ENCODE measurements at places on chromosomes 1 and 21.
A peak's percentile ranks its signal among the peaks of the same experiment; 100 is the strongest.

DNA sequence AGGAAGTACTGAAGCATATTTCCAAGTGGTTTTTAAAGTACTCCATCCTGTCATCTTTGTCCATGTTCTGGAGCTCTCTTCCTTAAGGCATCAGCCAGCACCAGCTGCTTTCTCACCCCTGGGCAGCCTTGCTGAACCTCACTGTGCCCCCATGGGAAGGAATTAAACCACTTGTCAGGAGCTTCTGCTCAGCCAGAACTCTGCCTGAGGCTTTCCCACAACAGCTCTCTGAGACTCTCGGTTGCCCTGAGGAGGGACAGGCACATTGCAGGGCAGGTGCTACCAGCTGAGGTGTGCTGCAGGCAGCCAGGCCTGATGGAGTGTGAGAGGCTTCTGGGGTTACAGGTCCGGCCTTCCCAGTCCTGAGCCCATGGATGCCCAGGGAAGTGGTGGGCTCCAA lies 30.9 kb downstream of the FAM163A start:
- DNase-seq = no peak

DNA sequence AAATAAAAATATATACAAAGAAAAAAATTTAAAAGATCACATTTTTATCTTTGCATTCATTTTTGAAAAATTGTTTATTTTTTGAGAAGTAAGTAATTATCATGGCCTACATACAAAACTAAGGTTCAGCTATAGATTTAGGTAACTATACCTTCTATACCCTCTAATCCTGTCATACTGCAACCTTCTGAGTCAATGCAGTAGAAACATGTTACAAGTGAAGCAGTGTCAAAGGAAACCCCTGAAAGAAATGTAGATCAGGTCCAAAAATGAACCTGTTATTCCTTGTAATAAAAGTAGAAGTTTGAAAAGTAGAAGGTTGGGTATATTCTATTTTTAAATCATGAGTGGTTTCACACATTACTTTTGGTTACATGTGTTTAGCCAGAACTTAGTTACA lies 51.3 kb downstream of the PTGS2 start:
- DNase-seq = no peak

DNA sequence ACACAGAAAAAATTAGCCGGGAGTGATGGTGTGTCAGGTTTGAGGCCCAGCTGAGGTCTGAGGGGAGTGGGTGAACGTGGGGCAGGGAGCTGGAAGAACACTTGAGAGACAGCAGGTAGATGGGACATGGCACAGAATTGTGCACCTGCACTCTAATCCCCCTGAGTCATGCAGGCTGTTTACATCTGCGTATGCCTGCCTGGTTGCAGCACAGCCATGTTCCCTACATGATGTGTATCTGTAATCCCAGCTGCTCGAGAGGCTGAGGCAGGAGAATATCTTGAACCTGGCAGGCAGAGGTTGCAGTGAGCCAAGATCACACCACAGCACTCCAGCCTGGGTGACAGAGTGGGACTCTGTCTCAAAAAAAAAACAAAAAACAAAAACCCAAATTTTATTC lies 44.8 kb downstream of the ATP5PO start:
- no peak for DNase-seq

- no peak for DNase-seq
Measured at GRCh38 chr1:41610361-41610760, 125.9 kb upstream of the EDN2 start.

- DNase-seq = no peak
Measured at GRCh38 chr1:64654519-64655341, 90.1 kb upstream of the RAVER2 start.

DNA sequence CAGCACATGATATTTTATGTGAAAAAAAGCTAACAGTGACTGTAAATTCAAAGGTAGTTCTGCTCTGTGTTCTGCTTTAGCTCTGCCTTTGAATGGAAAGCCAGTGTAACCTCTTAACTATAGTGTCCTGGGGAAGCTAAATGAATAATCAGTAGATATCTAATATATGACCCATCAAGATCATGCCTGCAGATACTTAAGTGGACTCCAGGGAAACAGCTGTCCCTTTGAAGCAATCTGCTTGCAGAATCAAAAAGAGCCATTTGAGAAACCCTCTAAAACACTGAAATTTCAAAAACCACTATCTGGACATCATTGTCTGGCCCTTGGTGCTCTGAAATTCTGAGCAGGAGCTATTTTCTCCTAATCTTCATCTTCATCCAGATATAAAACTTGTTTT lies 104.2 kb upstream of the ADGRL4 start:
- DNase-seq = no peak

DNA sequence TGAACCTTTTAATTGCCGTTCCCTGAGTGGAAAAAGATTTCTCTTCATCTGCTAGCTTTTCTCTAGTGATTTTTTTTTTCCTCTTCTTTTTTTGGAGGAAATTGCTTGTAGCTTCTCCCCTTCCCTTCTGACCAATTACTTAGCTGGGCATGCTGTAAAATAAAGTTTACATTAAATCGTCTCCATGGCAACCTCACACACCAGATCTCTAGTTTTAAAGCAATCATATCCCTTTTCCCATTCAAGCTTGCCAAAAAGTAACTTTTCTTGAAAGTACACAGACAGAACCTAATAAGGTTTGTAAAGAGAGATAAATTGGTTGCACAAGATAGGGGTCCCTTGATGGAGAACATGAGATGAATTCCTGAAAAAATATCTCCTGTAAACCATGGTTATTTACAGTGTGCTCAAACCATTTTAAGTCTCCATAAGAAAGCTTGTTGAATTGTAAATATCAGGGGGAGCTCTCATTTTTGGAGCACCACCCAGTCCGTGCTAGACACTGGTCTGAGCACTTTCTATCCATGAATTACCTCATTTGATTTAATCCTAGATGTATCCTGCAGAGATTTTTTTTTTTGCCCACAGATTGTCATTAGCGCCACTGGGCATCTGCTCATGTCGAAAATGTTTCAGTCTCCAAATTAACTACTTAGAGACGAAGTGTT lies 32.6 kb upstream of the HTR1D start:
- DNase-seq = no peak

DNA sequence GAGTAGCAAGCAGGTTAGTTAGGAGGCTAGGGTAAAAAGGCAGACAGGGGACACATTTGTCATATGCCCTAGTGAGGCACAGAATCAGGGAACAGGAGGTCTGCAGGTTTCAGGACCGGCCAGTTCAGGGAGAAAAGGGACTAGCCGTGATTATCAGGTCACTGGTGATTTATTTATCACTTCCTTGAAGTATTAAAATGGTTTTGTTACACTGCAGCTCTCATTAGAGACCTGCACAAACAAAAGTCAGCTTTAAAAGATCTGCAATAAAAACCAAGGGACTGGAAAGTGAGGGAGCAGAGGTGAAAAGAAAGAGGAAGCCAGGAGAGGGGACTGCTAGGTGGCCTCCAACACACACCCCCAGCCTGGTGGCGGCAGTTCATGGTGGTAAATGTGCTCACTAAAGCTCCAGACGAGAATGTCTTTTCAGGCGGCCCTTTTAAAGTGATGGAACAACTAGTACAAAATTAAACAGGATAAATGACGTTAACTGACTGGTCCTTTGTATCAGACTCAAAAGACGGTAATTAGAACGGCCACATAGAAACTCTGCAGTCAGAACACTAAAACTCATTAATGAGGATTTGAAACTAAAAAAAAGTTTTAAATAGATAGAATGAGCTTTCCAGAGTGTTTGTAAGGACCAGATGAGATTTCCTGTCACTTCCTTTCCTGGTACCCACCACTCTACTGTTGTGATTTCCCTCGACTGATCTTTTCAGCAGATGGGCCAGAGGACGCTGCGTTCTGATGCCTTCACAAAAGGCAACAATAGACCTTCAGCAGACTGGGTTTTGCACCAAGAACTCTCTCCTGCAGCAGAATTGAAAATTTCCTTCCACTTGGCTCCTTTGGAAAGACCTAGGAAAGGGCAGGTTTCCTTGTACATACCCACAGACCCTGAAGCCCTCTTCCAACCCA lies 136.8 kb downstream of the NTPCR start:
- no peak for DNase-seq

GRCh38 chr1:15966956-15967344 lies 9.0 kb downstream of the ZBTB17 start:
- no peak for DNase-seq

DNA sequence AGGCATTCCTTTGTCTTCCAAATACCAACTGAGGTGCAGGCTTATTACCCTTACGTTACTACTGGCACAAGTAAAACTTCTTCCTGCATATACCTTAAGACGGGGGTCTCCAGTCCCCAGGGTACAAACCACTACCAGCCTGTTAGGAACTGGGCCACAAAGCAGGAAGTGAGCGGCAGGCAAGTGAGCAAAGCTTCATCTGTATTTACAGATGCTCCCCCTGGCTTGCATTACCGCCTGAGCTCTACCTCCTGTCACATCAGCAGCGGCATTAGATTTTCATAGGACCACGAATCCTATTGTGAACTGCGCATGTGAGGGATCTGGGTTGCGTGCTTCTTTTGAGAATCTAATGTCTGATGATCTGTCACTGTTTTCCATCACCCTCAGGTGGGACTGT lies 113.1 kb downstream of the SLC45A1 start:
- DNase-seq = peak; percentile 30

GRCh38 chr1:157978586-157979403 lies 14.7 kb upstream of the KIRREL1 start:
- no peak for DNase-seq

DNA sequence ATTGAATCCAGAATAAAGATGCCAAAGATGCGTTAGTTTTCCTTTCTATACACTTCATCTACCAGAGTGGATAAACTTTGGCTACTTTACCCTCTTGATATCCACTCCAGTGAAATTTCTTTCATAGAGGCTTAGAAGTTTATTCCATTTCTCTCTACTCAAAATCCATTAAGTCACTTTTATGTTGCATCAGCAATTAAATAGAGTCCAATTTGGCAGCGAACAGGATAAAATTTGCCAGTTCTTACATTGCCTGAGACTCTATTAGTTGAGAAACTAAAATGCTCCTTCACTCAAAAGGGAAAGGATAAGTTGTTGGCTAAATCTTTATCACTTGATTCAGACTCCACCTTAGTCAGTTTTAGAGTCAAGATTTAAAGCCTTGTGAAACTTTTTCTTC lies 57.9 kb downstream of the ACBD6 start:
- no peak for DNase-seq

DNA sequence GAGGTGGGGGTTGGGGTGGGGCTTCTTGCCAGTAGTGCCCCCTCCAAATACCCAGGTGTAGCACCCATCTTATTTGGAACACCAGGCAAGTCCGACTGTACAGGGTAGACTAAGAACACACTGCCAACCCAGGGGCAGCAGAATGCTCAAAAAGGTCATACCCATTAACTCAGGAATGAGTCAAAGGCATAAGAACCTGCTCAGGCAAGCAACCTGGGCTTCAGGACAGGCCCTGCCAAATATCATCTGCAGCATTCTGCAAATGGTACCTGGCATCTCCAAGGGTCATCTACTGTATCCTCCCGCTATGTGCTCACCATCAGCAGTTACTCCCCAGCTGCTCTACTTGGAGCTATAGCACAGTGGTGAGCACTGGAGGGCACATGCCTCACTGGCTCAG lies 19.4 kb downstream of the PEA15 start:
- no peak for DNase-seq

GRCh38 chr1:66033781-66034180 lies 241.1 kb downstream of the PDE4B start:
- DNase-seq = peak; percentile 1

DNA sequence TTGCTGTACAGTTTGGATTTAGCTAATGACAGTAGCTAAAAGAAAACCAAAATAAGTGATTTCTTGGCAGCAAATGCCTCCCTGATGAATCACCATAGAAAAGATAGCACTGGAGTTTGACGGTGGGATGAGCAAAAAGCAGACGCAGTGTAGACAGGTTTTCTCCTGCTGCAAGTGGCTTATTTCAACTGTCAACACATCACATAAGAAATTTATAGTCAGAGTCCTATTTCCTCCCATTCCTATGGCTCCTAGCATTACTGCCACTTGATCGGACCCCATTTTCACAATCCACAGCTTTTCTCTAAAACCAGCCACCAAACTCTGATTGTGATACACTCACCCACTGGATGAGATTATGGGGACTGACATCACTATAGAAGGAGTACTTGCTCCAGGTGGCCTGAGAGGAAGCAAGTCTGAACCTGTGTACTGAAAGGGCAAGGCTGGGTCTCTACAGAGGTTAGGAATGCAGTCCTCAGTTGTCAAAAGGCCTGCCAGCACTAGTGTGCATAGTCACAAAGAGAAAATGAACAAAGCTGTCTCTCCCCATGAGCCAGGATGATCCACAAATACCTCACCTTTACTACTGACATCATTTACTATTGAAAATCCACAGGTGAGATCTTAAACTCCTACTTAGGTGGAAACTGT lies 359.8 kb downstream of the LTN1 start:
- DNase-seq = no peak

- no peak for DNase-seq
Measured at GRCh38 chr1:47198214-47198613, 8.4 kb upstream of the PDZK1IP1 start.

DNA sequence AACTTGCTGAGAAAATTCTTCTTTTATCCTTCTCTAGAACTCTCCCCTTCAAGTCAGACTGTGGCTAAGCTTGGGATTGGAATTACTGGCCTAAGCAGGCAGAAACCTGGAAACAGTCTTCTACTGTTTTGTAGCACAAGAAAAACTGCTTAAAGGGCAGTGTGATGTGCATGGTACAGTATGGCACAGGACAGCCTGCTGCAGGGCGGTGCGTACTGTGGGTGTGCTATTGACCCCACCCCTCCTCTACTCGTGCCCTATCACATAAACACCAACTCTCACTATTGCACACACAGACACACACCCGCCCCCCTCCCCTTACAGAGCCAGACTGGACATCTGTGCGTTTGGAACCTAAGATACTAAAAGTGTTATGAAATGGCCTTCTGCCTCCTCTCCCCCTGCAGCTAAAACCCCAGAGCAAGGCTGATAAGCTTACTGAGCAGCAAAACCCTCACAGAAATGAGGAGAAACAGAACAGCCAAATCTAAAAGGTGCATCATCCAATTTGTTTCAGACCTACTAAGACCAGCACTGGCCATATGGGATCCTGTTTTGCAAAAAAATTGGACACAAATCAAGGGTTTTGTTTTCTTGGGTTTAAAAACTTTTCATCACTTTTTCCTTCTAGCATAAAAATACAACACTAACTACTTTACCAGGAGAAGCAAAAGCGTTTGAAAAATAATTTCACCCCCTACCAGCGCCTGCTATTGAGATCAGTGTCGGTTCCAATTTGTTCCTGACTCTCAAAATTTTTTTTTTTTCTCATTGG lies 355.8 kb upstream of the LYPLAL1 start:
- DNase-seq = no peak
